Renal pelvis (tissue), 12 donors: ENCODE measurements at places on chromosomes 1 and 21. TPM values are rescaled to one million over a fixed set of nuclear protein-coding genes. Genes with fewer than 3 reads are reported as not detected.

DNA sequence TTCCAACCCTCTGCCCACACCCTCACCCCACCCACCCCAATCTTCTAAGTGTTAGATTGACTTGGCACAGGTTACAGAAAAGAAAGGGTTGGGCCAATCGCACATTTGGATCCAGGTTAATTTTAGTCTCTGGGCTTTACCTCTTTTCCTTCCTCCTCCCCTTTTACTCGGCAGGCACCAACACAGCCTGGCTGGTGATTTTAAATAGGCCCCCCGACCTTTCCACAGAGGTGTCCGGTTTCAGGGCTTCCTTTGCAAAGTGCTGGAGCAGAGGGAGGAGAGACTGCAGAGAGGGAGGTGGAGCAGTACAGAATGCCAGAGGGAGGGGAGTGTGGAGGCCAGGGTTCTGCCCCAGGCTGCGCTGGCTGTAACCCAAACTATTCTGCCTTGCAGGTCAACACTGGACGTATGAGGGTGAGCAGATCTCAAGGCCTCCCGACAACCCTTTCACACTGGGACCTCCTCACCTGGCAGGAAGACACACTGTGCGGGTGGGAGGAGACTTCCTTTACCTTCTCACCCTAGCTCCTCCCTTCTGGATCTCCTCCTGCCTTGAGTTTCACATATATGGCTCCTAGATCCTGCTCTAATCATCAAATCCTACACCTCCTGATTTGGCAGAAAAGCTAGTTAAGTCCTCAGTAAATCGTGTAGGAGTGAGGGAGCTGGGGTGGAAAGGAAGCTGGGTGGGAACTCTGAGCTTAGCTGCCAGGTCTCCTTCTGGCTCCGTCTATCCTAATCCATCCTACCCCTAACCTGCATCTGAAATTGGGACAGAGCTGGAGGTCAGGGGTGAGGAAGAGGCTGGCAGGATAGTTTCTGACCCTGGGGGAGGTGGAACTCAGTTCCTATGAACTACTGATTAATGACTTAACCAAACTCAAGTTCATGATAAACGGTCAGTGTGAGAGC lies 2.4 kb downstream of the CA14 start:
- no peak for DNase-seq

- no peak for DNase-seq
Measured at GRCh38 chr1:168734946-168735345, 5.9 kb upstream of the DPT start.

DNA sequence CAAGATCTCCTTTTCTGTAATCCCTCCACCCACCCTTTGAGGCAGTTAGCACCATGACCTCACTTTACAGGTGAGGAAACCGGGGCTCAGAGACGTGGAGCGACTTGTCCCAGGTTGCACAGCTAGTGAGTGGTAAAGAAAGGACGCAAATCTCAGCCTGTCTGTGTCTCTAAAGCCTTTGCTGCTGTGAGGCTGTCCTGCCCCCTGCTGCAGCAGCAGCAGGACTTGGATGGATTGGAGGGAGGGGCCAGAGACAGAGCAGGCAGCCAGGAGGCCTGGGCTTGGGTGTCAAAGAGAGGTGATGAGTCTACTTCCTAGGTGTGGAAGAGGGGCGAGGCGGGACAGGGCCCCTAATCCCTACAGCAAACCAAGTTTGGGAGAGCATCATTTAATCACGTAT lies 69.6 kb downstream of the PTPRU start:
- DNase-seq = no peak

GRCh38 chr21:16302851-16303282 lies 573.1 kb downstream of the USP25 start:
- no peak for DNase-seq

GRCh38 chr1:171835891-171836290 lies 5.4 kb upstream of the DNM3 start:
- DNase-seq = no peak

DNA sequence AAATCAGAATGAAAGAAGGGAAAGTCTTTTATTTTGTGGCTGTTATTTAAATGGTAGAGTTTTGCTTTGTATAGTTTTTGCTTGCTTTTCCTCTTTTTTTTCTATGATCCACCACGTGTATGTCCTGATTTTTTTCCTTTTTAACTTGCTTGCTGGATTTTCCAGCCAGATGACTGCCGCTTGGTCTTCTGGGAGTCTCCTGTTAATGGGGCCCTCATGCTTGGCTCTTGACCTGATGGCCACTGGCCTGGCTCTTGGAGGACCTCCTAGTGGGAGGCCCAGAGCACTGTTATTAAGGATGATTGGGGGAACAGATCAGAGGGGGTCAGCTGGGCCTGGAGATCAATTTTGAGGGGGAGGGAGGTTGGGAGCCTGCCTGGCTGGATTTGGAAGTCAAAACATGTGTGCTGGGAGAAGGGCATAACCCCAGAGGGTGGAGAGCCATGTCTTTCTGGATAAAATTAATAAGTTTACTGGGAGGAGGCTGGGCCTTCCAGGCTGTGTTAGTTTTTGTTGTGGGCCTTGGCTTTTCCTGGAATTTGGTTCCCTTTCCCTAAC lies 1.2 kb downstream of the FGGY start:
- no peak for DNase-seq

GRCh38 chr1:31872658-31873636 lies 57.1 kb upstream of the SPOCD1 start:
- no peak for DNase-seq

GRCh38 chr1:222798116-222798515 lies 16.7 kb upstream of the DISP1 start:
- DNase-seq = peak; percentile 34

DNA sequence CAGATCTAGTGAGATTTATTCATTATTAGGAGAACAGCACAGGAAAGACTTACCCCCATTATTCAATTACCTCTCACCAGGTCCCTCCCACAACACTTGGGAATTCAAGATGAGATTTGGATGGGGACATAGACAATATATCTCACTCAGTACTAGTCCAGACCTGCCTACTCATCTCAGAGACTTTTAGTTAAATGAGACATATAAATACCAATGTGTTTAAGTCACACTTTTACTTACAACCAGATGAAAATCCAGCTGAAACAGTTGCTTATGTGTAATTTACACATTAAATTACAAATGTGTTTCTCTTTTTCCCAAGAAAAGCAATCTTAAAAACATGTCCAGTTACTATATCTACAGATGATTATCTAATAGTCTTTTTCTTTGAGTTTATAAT lies 1145.6 kb downstream of the KCNT2 start:
- no peak for DNase-seq

DNA sequence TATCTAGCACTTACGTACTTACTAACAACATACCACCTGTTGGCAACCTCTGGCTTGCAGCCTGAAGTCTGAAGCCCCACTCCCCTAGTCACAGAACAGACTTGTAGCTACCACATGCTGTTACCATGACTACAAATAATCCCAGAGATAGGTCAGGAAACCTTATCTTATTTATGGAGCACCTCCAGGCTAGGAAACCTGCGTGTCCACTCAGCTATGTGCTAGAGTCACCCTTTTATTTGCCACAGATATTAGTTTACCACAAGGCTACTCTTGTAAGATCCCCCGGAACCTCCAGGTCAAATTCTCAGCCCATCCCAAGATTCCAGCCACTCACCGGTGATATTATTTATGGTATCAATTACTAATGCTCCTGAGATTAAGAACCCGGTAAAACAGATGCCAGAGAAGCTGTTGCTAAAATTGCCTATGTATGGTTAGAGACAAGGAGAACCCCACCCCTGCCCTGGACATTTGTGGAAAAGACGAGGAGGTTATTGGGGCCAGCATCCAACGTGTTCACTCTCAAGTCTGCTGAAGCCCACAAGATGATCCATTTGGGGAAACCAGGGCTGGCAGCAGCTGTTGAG lies 116.5 kb downstream of the TBX15 start:
- DNase-seq = peak; percentile 11

GRCh38 chr1:94542088-94542870 lies 720 bp upstream of the F3 start:
- no peak for DNase-seq

- DNase-seq = no peak
Measured at GRCh38 chr21:41158026-41158425, 9.9 kb upstream of the BACE2 start.

DNA sequence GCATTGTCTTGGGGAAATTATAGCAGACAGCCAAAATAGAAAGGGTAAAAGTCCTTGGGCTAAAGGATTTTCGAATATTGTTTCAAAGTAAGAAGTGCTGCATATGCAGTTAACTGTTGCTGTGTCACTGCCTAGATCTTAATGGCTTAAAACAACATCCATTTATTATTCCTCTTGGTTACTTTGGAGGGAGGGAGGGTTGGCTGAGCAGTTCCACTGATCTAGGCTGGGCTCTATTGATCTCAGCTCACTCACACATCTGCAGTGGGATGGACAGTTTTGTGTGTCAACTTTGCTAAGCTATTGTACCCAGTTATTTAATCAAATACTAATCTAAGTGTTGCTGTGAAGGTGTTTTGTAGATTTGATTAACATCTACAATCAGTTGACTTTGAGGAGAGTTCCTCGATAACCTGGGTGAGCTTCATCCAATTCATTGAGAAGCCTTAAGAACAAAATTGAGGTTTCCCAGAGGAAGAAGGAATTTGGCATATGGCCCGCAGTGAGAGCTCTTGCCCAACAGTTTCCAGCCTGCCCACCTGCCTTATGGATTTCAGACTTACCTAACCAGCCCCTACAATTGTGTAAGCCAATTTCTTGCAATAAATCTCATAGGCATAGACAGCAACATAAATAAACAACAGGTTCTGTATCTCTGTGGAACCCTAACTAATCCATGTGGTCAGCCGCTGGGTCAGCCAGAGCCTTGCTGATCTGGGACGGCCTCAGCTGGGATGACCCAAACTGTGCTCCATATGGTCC lies 187.3 kb downstream of the AK5 start:
- DNase-seq = no peak

DNA sequence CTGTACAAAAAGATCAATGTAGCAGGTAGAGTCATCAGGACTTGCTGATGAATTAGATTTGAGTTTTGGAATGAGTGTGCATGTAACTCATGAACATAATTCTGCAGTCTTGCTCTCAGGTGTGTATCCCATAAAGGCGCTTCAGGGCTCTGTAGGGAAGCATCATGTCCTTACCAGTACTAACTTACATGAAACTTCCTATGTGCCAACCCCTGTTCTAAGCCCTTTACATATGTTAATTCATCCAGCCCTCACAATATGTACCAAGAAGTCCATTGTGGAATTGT lies 2.1 kb upstream of the FCRLB start:
- DNase-seq = no peak

GRCh38 chr1:205440476-205441317 lies 15.1 kb downstream of the BLACAT1 start:
- no peak for DNase-seq

DNA sequence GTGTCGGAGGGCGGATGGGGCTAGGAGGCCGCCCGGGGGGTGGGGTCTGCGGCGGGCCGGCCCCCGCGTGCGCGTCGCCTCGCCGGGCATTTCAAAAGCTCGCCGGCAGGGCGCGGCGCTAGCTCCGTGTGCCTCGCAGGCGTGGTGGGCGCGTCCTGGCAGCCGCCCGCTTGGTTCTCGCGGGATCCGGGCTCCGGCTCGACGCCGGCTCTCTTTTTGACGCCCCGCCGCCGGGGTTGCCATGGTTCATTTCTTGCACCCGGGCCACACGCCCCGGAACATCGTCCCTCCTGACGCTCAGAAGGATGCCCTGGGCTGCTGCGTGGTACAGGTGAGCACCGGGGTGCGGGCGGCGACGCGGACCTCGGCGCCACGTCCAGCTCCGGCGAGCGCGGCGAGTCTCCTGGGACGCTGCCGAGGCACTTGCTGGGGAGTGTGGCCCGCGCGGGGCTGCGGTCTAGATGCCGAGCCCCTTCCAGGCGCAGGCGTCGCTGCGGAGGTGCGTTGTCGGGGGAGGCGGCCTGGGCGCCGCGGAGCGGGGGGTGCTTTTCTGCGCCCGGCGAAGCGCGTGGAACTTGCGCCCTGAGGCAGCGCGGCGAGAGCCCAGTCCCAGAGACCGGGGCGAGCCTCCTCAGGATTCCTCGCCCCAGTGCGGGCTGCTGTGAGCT lies at the start of gene ZYG11A:
TSS of gene ZYG11A (plus strand) at position 118 of the 668 bp plus-strand sequence. CDS start at position 242, 124 bp downstream.
- peak; percentile 60 for DNase-seq

DNA sequence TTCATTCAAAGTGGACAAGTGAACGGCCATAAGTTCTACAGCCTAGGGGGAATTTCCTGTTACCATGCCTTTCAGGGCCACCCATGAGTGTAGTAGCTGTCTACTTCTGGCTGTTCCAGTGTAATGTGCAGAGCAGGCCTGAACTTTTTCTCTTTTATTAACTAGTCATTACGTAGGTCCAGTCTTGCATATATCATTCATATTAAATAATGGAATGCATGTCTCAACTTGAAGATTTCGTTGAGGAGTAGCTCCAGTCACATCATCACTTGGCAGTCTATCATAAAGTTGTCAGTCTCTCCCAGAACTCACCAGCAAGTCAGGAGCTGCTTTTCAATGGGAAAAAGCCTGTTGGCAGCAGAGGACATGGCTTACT lies 12.0 kb upstream of the GIPC2 start:
- DNase-seq = no peak

- DNase-seq = no peak
Measured at GRCh38 chr1:42439940-42440339, 15.9 kb downstream of the ZMYND12 start.

GRCh38 chr1:47438165-47439016 lies 547 bp downstream of the FOXD2 start:
- no peak for DNase-seq

GRCh38 chr1:112445596-112445995 lies 49.6 kb downstream of the CTTNBP2NL start:
- DNase-seq = no peak

GRCh38 chr1:115426231-115426771 lies 88.3 kb upstream of the NGF start:
- peak; percentile 60 for DNase-seq

DNA sequence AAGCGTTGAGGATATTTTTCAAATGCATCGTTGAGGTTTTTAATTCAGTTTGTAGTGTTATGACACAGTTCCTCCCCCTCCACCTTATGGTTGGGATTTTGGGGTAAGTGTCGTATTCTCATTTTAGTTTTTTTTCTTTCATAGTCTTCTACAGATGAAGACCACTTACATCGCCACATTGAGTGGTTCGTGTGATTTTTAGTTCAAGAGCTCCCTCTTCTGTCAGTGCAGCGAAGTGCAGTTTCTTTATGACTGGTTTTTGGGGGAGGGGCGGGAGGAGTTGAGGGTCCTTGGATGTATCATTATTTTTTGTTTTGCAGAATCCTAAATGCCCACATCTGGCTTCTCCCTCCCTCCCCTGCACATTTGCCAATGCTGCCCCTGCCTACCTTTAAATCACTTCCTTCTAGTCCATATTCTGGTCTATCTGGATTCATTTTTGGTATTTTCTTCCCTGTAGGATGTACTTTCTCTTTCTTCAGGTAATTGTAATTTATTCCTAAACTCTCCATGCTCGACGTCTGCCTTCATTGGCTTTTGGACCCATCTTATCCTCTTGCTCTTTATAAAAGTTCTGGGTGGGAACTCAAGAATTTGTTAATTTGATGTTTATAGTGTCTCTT lies 433.1 kb downstream of the CAMTA1 start:
- DNase-seq = peak; percentile 33

The OR2AK2 gene
- polyA plus RNA-seq = not detected

The SERINC2 gene
- 58.5 TPM for polyA plus RNA-seq

The OR2L8 gene
- not detected for polyA plus RNA-seq

The NEGR1 gene
- 3.5 TPM for polyA plus RNA-seq

The HMGN1 gene
- 708 TPM for polyA plus RNA-seq

The USF1 gene
- 63.6 TPM for polyA plus RNA-seq

The OR6K3 gene
- not detected for polyA plus RNA-seq

The KRTAP7-1 gene
- not detected for polyA plus RNA-seq

The CHRM3 gene
- polyA plus RNA-seq = 7.6 TPM
